ENCODE measurements at places on chromosomes 2 and 18. TPM values are rescaled to one million over a fixed set of nuclear protein-coding genes. Genes with fewer than 3 reads are reported as not detected.
A peak's percentile ranks its signal among the peaks of the same experiment; 100 is the strongest.

RFTN2 gene
- 0.92 TPM for total RNA-seq

DNA sequence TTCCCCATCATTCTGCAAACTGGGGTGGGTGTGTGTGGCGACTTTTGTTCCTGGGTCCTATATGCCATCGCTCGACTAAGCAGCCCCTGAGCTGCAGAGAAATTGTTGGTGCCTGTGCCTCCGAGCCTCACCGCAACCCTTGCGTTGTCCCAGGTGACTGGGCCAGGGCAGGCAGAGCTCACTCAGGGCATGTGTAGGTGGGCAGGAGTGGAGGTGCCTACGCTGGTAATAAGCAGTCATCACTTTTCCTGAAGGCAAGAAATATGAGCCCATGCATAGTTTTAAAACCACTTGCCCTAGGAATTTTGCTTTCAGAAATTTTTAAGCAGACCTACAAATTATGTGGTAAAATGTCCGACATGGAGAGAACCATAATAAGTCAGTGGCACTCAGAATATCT is 197.8 kb downstream of the SMAD7 start:
- peak; percentile 41 for DNase-seq

- DNase-seq, result no peak
Measured at GRCh38 chr2:100603414-100603813, 40.6 kb downstream of the PDCL3 start.

GRCh38 chr2:170716851-170717598 is 1.9 kb downstream of the SP5 start:
- DNase-seq, result no peak

DNA sequence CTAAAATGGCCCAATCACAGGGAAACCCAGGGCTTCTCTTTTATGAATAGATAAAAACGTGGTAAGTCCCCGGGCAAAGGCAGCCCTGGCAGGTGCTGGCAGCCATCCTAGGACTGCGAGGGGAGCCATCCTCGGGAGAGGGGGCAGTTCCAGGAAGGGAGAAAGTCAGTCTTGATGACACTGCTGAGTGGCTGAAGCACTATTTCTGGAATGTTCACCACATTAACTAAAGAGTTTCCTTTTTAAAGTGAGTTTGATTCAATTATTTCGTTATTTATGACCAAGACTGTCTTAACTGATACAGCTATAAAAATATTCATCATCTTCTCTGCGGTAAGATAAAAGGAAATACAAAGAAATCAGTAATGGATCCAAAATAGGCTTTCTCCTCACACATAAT is 20.4 kb downstream of the TTR start:
- no peak for DNase-seq

MYO5B gene
- 22.9 TPM for total RNA-seq

DNA sequence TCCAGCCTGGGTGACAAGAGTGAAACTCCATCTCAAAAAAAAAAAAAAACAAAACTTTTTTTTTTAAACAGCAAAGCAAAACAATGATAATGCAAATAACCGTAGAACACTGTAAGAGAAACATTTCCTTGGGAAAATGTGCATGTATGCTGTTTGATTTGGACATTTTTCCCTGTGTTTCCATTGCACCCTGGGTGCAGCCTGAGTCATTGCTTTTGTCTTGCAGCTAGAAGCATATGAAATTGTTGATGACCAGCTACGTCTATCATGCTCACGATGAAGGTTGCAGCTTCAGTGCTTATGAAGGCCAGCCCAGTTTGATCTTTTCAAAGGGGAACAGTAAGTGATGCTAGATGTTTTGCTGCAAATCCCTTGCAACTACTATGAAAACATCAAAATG is 41.5 kb downstream of the MOGAT1 start:
- no peak for DNase-seq

- DNase-seq, result no peak
Measured at GRCh38 chr2:185456517-185456916, 282.1 kb upstream of the FSIP2 start.

- no peak for DNase-seq
Measured at GRCh38 chr2:85257970-85258605, 69.7 kb downstream of the TGOLN2 start.
